ENCODE measurements at places on chromosomes 2 and 18. TPM values are rescaled to one million over a fixed set of nuclear protein-coding genes. Genes with fewer than 3 reads are reported as not detected.

The CRYGD gene
- not detected for total RNA-seq

DNA sequence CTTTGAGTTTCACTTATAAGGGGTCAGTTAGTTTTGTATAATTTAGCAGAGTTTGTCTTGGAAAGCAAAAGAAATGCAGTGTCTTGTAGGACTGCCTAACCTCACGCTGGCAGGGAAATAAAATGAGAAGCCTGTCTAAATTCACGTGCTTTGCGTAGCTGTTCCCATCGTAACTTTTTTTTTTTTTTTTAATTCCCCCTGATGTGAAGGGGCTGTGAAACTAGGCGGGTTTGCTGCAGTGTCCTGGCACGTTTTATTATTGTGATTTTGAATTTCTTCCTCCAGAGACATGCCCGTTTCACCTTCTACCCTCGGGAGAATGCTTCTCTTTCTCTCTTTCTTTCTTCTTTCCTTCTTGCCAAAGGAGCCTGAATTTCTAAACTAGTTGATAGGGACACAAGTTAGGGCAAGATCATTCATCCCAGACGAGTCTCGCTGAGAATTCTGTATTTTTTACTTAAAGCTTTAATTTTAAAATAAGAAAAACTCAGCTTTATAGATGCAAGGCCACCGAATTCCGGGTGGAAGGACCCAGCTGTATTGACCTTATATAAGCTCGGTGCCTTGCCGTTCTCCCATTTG, 2.3 kb downstream of the MEIS1 start:
- DNase-seq = peak; percentile 46

GRCh38 chr2:190084704-190085103, 22.2 kb upstream of the MSTN start:
- no peak for DNase-seq

The TMEM178A gene
- not detected for total RNA-seq

The IL18RAP gene
- total RNA-seq = not detected

GRCh38 chr2:32061973-32062861, 1.1 kb upstream of the SPAST start:
- DNase-seq = peak; percentile 52

DNA sequence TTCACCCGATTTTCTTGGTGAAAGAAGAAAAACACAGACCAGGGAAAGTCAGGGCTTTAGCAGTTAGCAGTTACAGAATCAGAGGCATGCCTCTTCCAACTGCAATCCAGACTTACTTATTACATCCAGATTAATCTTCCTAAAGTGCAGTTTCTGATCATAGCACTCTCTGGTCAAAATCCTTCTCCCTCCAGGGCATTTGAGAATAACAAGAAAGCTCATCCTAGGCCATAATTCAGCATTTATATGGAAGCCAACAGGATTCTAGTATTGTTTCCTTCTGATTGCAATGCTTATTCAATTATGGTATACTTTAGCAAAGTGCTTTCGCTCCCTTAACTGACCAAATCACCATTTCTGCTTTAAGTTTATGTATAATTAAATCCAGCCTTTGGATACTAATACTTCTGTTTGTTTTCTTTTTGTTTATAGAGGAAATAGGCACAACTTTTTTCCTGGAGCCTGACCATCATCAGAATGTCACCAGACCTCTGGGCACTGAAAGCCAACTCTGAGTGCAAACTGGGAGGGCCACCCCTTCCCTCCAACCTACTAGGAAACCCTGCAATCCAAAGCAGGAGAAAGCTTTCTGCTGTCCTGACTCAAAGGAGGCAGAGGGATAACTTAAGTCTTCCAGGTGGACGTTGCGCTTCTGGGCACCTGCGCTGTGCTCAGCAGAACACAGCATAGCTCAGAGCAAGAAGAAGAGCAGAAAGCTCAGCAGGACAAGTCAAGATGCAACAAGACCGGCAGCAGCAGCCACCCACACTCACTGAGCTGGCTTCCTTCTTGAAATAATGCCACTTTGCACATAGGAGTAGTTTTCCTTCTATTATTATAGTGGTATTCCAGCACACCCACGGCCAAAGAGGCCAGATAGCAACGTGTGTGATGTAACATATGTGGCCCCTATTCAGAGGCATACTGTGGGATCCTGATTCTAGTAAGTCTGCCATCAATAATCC, 99.3 kb downstream of the STK39 start:
- DNase-seq = no peak

DNA sequence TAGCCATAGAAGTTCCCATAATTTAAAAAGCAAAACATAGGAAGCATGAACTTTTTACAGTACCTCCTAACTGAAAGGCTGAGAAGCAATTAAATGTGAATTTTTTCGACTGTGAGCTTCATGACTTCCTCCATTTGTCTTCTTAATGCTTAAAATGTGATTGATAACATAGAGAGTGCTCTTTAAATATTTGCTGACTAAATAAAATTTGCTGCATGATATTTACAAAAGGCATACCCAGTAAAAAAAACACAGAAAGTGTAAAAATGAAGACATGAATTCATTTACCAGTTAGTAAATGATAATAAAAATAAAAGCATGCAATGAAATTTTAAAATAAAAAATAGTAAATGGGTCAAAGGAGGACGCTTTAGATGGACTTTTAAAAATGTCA, 21.9 kb downstream of the STAT4 start:
- no peak for DNase-seq

The PPIG gene
- total RNA-seq = 13.1 TPM

GRCh38 chr2:231673348-231673770, 35.0 kb upstream of the PTMA start:
- peak; percentile 47 for DNase-seq

DNA sequence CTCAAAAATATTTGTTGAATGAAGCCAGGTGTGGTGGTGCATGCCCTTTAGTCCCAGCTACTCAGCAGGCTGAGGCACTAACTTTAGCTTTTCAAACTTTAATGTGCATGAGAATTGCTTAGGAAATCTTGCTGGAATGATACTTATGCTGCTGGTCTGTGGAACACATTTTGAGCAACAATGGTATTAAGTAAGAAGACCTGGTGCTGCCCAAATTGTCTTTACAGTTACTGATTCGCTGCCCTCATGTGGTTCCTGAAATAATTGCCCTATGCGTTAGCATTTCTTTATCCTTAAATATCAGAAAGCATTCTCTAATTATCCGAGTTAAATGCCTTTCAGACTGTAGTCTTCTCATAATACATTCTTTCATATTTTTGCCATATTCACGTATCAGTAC, 76.0 kb upstream of the SESTD1 start:
- peak; percentile 66 for DNase-seq

DNA sequence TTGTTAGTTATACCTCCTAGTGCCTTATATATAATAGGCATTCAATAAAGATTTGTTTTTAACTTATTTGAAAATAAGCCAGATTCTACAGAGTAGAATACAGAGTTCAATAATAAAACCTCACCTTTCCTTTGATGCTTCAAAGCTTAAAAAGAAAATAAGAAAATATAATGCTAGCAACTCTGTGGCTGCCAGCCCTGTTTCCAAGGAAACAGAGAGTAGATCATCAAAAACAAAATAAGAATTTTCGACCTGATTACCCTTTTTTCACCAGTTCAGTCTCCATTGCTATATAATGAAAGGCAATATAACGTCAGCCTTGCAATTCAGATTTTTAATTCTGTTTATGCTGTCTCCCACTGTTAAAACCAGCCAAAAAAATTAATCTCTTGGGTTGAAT, 8.9 kb upstream of the PGAP1 start:
- no peak for DNase-seq

- DNase-seq = no peak
These were observed 40.2 kb downstream of the LMAN2L start for GRCh38 chr2:96699621-96700020.

- no peak for DNase-seq
These were observed 305.0 kb upstream of the EPAS1 start for GRCh38 chr2:45992021-45992740.

The SCYGR4 gene
- not detected for total RNA-seq

- DNase-seq = no peak
These were observed 92.8 kb downstream of the COLEC12 start for GRCh38 chr18:407626-408224.

- peak; percentile 5 for DNase-seq
These were observed 177.5 kb downstream of the MTCL1 start for GRCh38 chr18:8882632-8883408.

- no peak for DNase-seq
These were observed 31.7 kb downstream of the SDC1 start for GRCh38 chr2:20193185-20193584.

The CAPN13 gene
- total RNA-seq = not detected

GRCh38 chr2:98927027-98927426, 9.0 kb downstream of the CRACDL start:
- no peak for DNase-seq

The DCC gene
- not detected for total RNA-seq

GRCh38 chr2:64105670-64106461, 38.4 kb downstream of the PELI1 start:
- DNase-seq = no peak

- DNase-seq = no peak
These were observed 120.7 kb downstream of the NCK2 start for GRCh38 chr2:105865222-105865913.

DNA sequence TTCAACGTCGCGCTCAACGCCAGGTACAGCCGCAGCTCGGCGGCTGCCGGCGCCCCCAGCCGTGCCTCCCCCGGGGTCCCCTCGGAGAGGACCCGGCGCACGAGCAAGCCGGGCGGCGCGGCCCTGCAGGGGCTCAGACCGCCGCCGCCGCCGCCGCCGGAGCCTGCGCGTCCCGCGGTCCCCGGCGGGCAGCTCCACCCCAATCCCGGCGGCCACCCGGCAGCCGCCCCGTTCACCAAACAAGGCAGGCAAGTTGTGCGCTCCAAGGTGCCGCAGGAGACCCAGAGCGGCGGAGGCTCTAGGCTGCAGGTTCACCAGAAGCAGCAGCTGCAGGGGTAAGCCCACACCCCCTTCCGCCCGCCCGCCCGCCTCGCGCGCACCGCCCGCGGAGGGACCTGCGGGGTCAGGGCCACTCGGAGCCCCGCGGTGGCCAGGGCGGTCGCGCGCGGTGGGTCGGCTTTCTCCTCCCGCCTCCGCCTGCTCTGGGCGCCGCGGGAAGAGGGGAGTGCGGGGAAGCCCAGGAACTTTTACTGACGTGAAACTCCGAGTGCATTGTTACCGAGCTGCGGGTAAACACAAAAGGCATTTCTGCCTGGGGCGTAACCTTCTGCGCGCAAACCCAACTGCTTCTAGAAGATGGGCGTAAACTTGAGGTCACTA, 861 bp downstream of the LTBP1 start:
- peak; percentile 48 for DNase-seq

The TNP1 gene
- total RNA-seq = not detected

GRCh38 chr2:95329891-95330793, 33.0 kb downstream of the KCNIP3 start:
- DNase-seq = no peak

The PLGLB2 gene
- 1.2 TPM for total RNA-seq

The G6PC2 gene
- not detected for total RNA-seq

The ASAP2 gene
- 26.2 TPM for total RNA-seq

- no peak for DNase-seq
These were observed 163.8 kb upstream of the HDAC4 start for GRCh38 chr2:239564587-239564986.

The FAM117B gene
- 1.8 TPM for total RNA-seq

GRCh38 chr2:2324119-2324518, 7.0 kb downstream of the MYT1L start:
- DNase-seq = no peak

DNA sequence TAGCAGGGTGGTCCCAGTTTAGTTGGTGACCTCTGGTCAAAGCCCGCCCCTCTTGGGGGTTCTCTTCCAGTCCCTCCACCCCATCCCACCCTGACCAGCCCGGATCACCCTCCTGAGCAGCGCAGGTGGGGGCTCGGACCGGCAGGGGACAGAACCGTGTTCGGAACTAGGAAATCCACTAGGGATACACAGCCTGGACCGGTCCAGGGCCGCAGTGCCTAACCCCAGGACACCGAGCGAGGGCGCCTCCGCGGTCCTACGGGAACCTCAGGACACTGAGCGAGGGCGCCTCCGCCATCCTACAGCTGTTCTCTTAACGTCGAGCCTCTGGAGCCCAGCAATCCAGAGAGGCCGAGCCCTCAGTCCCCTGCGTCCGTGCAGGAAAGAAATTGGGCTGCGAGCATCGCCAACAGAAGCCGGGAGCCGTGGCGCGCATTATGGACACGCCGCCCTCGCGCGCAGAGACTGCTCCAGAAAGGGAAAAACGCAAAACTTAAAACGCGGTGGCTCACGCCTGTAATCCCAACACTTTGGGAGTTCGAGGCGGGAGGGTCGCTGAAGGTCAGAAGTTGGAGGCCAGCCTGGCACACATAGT, 8.5 kb downstream of the RAX start:
- no peak for DNase-seq

DNA sequence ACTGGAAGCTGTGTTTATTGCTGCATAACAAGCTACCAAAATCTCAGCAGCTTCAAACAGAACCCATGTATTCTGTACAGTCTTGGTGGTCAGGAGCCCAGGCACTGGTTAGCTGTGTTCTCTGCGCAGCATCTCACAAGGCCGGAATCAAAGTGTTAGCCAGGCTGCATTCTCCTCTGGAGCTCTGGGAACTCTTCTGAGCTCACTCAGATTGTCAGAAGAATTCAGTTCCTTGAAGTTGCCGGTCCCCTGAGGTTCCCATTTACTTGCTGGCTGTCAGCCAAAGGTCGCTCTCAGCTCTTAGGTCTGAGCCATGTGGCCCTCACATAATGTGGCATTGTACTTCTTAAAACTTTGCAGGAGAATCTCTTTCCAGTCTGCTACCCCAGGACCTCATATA, 123.6 kb upstream of the SMIM21 start:
- no peak for DNase-seq

DNA sequence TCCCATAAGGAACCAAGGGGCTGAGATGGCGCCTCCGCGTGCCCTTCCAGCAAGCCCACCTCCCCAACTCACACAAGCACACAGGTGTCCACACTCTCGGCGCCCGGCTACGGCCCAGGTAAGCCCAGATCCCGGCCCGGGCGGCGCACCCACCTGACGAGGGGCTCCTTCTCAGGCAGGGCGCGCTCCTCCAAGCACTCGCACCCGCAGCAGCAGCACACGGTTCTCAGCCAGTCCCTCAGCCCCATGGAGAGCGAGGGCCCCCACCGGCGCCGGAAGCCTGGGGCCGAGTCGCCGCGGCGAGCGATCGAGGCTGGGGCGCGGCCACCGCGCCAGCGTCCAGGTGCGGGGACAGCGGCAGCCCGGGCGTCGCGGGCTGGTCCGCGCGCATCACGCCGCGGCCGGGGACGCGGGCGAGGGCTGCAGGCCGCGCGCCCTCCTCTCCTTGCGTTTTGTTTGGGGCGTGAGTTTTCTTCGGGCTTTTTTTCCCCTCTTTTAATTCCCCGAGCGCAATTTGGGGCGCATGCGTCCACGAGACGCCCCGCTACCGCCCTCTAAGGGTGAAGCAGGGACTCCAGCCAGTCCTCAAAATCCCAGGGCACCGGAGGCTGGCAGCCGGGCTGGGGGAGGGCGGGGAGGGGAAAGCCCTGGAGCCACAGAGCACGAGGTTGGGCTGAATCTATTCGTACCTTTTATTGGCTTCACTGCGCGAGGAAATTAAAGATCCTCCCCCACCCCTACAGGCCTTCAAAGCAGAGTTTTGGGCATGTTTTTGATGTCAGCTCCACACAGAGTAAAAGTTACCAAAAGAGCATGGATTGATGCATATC, at the start of gene MREG:
Gene MREG, minus strand, starts transcription at position 472 of the 830 bp plus-strand sequence. Its CDS starts 224 bp downstream, at position 248.
- DNase-seq = peak; percentile 75

The SLC4A5 gene
- 0.20 TPM for total RNA-seq
